Activated CD4-positive, CD25-positive, alpha-beta regulatory T cell treated with anti-CD3 and anti-CD28 coated beads, Interleukin-2, amount 50 U/mL, for 72 hours (primary cell): ENCODE measurements at places on chromosomes 12 and 14.

- DNase-seq, result peak; percentile 84
Measured at GRCh38 chr14:49865431-49865859, 12.9 kb upstream of the NEMF start.

DNA sequence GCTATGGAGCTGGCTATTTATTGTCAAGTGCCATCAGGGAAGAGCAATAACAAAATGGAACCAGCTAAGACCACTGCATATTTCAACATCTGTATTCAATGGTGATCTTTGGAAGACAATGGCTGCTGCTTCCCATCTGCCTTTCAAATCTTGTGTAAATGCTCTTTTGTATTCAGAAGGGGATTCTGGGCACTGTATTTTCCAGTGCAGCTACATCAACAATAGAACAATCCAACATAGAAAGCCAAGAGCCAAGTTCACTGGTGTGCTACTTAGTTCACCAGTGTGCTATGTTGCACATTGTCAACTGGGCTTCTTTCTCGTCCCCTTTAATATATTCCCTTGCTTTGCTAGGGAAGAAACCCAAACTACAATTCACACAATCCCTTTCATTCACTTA lies 128.8 kb upstream of the OR4E1 start:
- no peak for DNase-seq

- no peak for DNase-seq
Measured at GRCh38 chr12:102527171-102527720, 46.9 kb upstream of the IGF1 start.

DNA sequence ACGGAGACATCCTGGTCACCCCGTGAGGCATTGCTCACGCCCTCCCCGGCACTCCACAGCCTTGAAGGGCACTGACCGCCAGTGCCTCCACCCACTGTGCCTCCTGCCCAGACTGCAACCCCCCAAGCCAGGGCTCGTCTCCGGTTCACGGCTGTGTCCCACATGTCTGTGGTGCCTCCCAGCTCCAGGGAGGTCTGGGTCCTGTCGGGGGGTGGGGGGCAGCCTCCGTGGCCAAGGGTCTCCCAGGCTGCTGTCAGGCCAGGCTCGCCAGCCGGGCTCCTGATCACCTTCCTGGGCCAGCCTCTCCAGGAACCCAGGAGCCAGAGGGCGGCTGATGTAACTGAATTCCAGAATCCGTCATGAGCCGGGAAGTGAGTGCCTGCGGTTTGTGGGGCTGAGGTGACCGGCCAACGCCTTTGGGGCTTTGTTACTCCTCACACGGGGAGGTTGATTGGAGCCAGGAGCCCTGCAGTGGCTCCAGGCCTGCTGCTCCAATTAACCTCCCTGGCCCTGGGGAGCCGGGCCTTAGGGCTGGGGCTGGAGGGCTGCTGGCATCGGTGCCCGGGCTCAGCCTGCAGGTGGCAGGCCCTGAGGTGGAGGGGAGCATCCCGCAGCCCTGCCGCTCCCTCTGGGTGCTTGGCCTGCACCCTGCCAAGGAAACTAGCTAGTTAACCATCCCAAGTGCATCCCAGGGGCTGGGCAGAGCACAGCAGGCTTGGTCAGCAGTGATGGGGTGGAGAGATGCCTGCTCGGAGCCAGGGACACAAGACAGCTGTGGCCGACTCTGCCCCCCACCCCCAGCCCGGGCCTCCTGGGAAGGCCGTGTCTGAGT lies 36.4 kb upstream of the FBRSL1 start:
- no peak for DNase-seq

- DNase-seq, result no peak
Measured at GRCh38 chr14:54777395-54777794, 125.2 kb downstream of the GCH1 start.

DNA sequence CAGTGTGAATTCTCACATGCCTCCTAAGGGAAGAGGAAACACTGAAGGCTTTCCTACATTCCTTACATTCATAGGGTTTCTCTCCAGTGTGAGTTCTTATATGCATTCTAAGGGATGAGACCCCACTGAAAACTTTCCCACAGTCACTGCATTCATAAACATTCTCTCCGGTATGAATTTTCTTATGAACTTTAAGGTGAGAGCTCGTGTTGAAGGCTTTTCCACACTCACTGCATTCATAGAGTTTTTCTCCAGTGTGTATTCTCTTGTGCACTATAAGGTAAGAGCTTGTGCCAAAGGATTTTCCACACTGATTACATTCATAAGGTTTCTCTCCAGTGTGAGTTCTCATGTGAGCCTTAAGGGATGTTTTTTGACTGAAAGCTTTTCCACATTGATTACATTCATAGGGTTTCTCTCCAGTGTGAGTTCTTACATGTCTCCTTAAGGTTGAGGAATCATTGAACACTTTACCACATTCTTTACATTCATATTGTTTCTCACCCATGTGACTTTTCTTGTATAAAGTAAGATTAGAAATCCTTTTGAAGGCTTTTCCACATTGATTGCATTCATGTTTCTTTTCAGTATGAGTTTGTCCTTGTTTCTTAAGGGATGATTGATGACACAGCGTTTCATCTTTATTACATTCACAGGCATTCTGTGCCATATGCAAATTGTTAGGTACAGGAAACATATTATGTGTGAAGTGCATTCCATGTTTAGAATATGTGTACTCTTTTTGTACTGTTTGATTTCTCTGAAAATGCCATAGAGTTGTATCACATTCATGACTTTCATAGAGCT lies 9.5 kb downstream of the ZNF891 start:
- DNase-seq, result no peak

DNA sequence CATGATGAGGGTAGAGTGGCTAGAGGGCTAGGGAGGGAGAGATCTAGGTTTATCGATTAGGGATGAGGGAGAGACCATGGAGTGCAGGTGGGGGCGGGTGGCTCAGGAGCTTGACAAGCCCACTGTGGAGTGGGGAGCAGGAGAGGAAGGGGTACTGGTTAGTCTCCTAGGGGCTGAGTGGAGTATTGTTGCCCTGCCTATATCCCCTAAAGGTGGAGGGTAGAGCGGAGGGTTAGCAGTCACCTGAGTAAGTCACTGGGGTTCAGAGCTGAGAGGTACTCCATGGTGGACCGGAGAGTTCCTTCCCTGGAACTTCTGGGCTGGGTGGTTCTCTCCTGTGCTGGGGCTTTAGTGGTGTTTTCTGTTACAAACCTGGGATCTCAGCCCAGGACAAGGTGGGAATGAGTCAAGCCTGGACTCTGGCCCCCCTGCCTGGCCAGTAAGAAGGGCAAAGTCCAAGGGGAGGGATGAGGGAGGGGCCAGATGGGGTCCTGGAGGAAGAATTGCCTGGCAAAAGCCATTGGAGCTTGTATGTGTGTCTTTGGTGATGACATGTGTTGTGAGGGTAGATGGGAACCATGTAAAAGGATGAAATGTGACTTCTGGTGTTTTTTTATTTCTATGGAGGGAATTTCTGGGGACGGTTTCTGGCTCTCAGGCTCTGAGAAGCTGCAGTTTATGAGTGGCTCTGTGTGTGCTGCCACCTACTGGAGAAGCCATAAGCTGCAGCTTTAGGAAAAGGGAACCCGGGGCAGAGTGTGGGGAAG lies at the start of gene CIDEB:
Gene CIDEB (minus strand): TSS at position 403 of the 767 bp plus-strand sequence. CDS start 119 bp downstream, at position 284.
- DNase-seq, result peak; percentile 53

DNA sequence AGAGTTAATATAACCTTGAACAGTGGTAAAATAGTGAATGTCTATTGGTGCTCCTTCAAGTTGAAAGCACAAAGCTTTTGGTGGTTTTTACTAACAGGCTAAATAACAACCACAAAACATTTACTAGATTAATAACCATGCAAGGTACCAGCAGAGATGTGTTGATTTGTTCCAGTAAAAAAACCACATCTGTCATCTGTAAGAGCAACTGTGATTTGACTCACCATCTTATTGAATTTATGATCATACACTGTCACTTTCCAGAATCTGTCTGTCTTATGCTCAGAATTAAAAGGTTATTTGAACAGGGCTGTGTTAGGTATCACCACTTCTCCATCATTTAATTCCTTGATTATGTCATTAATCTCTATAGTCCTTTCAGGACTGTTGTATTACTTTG lies 107.0 kb upstream of the PTHLH start:
- no peak for DNase-seq

- no peak for DNase-seq
Measured at GRCh38 chr14:77311217-77311616, 9.5 kb downstream of the POMT2 start.

DNA sequence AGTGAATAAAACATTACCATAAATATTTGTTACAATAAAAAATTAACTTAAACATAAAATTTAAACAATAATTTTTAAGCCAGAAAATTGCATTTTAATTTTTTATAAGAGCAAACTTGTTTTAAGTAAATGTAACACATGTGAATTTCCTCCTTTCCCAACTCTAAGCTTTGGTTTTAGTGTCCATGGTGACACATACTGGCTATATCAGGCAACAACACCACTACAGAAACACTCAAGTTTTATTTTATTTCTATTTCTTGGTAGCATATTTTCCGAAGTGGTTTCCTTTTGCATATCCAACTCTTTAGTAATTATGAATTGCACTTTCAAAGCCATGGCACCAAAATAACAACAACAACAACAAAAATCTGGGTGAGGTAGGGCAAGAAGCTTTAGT lies 2.2 kb downstream of the NELL2 start:
- no peak for DNase-seq

GRCh38 chr14:93464271-93464670 lies 33.5 kb downstream of the UNC79 start:
- no peak for DNase-seq

DNA sequence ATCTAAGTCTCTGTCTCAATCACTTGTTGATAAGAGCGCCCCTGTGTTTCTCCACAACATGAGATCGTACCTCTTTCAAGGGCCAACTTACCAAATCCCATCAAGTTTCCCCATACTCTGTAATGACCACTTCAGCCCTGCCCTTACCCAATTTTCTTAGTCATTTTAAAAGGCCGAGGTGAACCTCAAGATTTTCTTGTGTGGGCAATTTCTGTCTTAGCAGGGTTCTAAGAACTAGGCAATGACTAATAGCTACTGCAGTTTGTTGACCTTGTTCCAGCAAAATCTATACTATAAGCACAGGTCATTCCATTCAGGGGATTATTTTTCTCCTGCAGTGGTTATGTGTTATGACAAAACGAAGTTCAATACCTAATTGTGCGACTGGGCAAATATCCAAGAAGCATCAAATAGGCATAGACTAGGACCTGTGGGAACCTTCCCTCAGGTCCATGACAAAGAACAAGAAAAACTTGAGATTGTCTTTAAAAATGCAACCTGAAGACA lies 359.8 kb downstream of the PCNX1 start:
- no peak for DNase-seq
